ENCODE measurements at places on chromosomes 2 and 18.

- no peak for DNase-seq
These were observed 75.6 kb upstream of the ID2 start for GRCh38 chr2:8606226-8606625.

DNA sequence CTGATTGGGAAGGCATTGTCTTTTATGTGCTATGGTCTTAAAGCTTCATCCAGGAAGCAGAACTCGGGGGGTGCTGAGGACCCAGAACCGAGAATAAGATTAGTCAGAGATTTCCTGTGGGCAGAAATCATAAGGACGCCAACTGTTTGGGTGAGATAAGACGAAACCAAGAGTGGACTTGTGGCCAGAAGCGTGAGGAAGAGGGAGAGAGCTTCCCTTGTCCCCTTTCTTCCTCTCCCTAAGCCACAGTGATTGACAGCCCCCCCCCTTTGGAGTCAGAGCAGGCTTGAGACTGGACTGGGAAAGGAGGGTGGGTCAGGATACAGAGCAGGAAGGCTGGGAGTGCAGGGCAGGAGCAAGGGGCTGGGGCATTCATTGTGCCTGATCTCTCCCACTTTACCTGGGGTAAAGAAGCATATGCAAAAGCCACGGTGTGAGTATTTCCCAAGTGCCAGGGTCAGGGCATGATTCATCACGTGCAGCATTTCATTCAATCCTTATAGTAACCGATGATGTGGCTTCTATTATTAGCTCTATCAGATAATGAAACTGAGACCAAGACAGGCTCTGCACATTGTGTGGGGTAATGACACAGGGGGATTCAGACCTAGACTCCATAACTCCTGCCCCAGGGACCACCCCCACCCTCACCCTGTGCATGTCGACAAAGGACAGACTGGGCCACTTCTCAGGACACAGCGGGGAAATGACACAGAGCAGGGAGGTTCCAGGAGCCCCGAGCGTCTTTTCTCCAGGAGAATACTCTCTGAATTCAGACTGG lies 3.0 kb upstream of the IL1RN start:
- peak; percentile 35 for DNase-seq

DNA sequence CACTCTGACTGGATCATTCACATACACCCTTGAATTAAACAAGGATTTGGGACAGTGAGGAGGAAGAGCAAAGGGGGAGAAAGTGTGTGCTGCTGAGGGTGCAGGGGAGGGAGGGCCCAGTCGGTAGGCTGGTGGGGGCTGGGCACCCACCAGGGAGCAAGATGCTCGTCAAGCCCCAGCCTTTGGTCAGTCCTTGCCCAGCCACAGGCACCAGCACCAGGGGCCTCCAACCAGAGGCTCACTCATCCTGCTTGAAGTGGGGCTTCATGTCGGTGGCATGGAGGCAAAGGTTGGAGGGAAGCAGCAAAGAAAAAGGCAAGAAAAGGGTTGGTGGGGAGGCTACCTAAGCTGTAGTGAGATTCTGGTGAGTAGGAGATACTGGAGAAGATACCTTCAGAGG lies 21.9 kb downstream of the CDC42EP3 start:
- no peak for DNase-seq

DNA sequence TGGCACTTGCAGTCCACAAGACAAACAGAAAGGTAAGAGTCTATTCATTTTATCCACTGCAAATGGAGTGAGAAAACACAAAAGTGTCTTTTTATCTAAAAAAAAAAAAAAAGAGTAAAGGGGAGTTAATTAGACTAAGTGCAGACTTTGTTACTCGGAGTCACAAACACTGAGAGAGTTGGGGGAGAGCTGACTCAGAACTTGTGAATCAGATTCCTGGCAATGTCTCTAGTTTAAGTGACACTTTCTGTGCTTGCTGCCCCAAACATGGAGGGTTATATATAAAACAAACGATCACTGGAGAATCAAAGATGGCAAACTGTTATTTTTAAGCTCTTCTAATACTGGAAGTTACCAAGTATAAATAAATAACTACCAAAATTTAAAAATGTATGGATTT lies 505.8 kb upstream of the NRP2 start:
- DNase-seq = no peak

DNA sequence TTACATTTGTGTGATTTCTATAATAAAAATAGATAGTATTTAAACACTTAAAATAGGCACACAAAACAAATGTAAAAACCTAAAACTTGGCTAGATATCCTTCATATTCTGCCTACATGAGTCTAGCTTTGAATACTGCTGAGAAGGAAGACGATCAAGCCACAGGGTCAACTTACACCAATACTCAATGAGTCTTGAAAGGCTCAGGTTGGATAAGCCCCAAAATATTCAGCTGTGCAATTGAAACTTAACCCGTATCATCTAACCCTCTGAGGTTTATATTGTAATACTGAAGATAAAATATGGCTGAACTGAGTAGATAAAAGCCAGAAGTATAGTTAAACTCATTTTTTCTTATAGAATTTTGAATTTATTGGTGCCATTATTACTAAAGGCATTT lies 313.0 kb upstream of the NRXN1 start:
- no peak for DNase-seq

GRCh38 chr2:27079233-27080139 lies 1.1 kb downstream of the EMILIN1 start:
- no peak for DNase-seq

GRCh38 chr2:65215946-65216345 lies 11.7 kb upstream of the ACTR2 start:
- no peak for DNase-seq

DNA sequence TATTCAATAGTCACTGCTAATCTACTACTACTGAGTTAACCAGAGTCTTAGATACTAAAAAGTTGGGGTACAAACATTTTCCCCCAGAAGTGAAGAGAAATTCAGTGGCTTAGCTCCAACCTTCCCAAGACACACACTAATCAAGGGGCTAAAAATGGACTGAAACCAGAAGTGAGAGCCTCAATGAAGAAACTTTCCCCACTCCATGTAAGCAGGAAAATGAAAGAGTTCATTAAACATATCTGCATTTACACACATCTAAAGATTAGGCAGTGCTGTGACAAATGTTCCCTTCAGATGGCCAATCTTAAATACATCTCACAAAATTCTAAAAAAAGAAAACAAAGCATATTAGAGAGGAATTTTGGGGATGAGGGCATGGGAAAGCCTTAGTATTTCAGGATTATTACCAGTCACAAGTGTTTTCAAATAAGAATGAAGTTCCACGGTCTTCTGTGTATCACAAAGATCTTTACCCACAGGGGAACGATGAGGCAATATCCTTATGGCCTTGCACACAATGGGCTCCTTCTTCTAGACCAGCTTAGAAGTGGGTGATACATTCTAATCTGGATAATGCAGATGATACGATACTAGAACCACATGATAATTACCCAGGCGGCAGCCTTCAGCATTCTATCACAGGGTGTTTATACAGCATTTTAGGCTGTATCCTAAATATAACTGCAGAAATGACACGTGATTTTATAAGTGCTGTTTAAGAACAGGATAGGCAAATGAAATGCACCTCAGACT lies 17.1 kb downstream of the ANKRD44 start:
- DNase-seq = peak; percentile 50

DNA sequence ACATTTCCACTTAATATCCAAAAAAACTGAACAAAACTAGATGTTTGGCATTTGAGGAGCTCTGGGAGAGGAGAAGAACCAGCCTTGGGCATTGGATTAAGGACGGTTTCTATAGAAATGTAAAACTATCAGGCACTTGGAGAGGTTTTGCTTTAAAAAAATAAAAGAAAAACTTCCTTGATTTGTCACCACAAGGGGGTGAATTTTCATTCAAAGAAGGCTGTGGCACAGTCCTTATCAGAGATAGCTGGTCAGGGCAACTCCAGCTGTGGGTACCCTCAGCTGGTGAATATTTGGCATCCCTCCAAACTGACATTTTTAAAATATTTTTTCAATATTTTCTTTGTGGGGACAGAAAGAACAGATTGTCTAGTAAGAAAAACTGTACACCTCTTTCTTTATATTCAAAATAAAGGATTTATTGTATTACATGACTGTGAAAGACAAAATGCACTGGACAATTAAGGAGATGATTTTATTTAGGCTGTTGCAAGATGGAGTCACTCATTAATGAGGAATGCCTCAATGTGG lies 46.1 kb upstream of the TBC1D8 start:
- peak; percentile 88 for DNase-seq

DNA sequence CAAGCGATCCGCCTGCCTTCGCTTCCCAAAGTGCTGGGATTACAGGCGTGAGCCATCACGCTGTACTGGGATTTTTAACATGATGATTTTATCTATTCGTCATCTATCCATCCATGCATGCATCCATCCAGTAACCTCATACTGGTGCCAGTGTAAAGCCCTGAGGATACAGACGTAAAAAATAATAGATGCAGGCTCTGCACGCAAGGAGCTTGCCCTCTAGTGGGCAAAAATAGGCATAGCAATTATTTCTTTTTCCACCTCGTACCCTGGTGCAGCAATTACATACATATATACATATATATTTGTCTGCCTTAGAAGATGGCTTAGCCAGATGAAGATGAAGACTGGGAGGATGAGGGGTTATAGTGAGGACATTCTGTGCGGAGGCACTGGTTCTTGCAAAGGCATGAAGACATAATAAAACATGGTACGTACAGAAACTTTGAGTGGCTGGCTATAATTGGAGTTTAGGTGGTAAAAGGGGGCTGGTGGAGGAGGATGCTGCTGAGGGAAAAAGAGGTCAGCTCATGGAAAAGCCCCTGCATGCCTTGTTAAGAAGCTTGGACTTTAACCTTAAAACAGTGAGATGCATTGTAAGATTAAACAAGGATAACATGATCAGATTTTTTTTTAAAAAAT lies 19.6 kb upstream of the RPIA start:
- DNase-seq = peak; percentile 58

DNA sequence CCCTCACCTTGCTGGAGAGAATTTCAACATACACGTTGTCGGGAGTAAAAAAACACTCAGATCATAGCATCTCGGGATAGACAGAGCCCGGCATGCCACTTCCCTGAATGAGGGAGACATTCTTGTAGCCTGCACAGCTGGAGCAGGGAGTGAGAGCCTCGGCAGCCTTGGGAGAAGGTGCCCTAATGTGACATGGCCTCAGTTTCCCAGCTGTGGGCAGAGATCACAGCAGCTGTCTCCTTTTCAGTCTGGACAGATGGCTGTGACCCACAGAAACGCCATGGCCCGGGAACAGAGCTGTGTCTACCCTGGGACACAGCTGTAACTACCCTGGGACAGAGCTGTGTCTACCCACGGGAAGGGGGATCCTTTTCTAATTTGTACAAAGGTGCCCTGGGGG lies 55.9 kb downstream of the HS1BP3 start:
- DNase-seq = no peak

DNA sequence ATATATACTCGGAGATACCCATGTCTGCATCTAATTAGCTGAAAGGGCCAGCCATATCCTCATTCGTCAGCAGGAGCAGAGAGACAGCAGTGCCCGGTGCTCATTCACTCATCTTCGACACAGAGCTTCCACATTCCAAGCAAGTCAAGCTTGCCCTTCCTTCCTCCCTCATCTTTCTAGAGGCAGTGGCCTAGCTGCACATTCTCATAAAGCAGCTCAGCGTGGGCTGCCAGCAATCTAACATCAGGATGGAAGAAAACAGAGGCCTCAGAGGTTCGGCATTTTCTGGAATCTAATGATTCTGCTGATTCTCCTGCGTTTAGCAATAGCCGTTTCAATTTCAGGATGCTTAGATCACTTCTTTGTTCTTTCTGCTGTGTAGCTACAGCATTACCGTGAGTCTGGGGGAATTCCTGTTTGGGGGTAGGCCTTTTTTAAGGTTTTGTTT lies 68.8 kb downstream of the CLHC1 start:
- no peak for DNase-seq

DNA sequence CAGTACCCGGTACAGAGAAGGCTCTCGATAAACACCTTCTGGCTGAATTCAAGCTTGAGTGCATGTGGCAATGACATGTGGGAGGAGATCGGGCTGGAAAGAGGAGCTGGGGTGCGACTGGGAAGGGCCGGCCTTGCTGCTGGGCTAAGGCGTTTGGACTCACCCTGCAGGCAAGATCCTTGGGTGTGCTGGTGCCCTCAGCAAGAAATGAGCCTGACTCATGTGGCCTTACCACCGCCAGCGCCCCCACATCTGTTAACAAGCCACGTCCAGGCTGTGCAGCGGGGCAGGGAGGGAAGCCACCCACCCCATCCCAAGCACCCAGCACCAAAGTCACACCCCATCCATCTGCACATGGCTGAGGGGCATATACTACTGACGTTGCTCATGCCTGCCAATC lies 1.3 kb downstream of the HS1BP3 start:
- no peak for DNase-seq

GRCh38 chr2:68709421-68709911 lies 25.1 kb upstream of the ARHGAP25 start:
- DNase-seq = peak; percentile 72

DNA sequence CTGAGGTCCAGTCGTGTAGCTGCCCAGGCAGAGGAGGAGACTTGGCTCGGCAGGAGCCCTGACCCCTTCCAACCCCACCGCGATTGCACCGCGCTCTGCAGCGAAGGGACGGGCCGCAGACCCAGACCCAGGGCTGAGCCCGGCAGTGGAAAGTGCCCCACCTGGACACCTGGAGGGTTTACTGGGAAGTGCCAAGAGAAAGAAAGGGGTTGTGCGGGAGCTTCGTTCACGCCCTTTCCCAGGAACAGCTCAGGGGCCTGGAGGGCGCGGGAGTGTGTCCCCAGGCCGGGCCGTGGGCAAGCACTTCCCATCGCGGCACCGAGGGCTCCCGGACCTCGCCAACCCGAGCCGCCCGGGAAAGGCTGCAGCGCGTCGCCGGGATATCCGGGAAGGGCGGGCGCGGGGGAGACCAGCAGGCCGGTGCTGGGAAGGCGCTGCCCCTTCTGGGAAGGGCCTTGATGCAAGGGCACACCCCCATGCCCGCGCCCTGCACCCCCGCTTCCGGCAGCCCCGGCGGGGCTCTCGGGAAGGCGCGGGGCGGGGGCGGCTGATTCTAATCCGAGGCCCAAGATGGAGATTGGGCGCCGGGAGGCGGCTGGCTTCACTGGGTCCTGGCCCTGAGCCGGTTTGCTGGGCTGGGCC lies 36.1 kb upstream of the MRPL33 start:
- peak; percentile 67 for DNase-seq

DNA sequence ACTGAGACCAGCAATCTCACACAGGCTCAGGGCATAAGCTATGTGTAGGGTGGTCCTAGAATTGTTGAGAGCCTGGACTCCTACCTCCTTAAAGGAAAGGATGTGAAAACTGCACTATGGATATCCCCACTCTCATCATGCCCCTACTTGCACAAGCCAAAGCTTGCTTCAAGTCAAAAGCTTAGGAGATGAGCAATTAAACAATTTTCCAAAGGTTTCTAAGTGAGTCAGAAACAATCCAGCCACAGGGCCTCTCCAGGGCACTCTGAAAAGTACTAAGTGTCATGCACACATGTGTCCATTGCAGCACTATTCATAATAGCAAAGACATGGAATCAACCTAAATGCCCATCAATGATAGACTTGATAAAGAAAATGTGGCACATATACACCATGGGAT lies 215.4 kb downstream of the AFF3 start:
- DNase-seq = no peak

Measured in hematopoietic multipotent progenitor cell treated with erythropoietin and hydrocortisone succinate and interleukin-3 and kit ligand, for 8 days (in vitro differentiated cells).